ENCODE measurements at places on chromosomes 7 and 10.

GRCh38 chr7:21616091-21616490 lies 73.3 kb downstream of the DNAH11 start:
- DNase-seq, result no peak

GRCh38 chr7:4003503-4003902 lies 678.6 kb upstream of the FOXK1 start:
- DNase-seq, result no peak

GRCh38 chr7:26046150-26046549 lies 105.8 kb upstream of the NFE2L3 start:
- DNase-seq, result peak; percentile 49

- no peak for DNase-seq
Observed at GRCh38 chr7:126426652-126427051, 826.1 kb downstream of the GRM8 start.

DNA sequence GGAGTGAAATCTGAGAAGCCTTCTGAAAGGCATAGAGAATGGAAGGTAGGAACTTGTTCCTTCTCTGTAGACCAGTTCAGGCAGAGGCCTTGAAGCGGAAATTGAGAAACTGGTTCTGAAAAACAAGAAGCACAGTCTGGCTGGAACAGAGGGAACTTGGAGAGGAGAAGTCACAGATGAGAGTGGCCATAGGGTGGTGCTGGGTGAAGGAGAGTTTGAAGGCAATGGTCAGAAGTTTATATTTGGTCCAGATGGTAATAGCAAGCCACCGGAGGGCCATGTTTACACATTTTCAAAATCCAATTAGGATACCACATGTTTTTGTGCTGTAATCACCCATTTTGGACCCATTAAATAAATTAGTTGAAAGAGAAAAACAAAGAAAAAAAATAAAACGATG lies 692.5 kb downstream of the INHBA start:
- no peak for DNase-seq

DNA sequence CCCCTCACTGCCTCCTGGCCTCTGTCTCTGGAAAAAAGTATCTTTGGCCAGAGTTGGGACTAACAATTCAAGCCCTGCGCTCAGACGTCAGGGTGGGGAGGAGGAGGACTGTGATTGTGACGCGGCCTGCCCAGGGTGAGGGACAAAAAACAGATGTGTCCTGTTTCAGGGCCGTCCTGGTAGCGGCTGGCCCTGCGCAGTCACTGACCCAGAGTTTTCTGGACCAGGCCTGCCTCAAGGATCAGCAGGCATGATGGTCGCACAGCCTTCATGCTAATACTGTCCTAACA lies 110.1 kb downstream of the CYTH3 start:
- DNase-seq, result no peak

GRCh38 chr7:157760004-157760730 lies 423.4 kb downstream of the DNAJB6 start:
- no peak for DNase-seq

GRCh38 chr10:80356563-80356988 lies at the start of the genes DYDC1 and DYDC2:
DYDC1 (minus strand) TSS chr10:80356755; CDS start chr10:80352601, 4,154 bp downstream.
DYDC2 (plus strand) TSS chr10:80356781; CDS start chr10:80362444, 5,663 bp downstream.
- peak; percentile 85 for DNase-seq

DNA sequence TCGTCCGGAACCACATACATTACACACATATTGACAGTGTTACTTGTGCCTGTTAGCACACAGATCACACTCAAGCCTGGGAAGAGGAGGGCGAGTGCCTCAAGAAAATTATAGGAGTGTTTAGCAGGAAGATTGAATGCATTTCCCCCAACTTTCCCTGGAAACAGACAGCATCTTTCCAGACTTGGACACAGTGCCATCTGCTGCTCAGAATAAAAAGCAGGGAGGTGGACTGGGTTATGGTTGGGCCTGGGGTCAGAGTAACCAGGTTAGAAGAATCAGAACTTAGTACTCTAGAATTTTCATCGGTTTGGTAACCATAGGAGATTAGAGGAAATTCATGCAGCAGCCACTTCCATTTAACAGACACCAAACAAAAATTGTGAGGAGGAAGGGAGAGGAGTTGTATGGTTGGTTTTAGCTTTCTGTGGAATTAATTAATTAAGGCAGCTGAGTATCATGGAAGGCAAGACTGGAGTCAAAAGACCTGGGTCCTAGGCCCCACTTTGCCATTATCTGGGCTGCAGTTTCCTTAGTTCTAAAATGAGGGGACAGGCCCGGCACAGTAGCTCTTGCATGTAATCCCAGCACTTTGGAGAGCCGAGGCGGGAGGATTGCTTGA lies 43.4 kb upstream of the OPTN start:
- no peak for DNase-seq

- DNase-seq, result peak; percentile 94
Observed at GRCh38 chr10:79084012-79084971, 15.5 kb downstream of the ZMIZ1 start.

DNA sequence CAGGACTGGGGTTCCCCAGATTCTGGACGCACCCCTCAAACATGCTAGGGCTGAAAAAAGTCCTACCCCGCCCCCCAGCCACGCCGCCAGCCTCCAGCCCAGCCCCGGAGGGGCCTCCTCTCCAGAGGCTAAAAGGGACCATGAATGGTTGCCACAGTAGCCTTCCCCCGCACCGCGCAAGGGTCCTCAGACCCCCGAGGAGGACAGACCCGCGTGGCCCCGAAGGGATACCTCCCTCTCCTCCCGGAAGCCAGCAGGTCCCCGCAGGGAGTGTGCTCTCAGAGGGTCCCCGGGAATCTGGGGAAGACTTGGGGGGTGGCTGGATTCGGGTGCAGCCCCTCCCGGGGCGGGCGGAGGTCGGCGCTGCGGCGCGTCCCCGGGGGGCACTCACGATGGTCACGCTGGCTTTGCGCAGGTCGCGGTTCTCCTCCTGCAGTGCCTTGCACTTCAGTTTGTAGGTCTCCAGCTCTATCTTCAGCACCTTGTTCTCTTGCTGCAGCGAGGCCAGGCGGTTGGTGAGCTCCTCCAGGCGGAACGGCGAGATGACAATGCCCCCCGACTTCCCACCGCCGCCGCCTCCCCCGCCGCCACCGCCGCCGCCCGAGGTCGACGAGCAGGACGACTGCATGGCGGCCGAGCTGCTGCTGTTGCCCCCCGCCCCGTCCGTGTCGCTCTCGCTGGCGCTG lies 482 bp downstream of the CCDC6 start:
- DNase-seq, result no peak

DNA sequence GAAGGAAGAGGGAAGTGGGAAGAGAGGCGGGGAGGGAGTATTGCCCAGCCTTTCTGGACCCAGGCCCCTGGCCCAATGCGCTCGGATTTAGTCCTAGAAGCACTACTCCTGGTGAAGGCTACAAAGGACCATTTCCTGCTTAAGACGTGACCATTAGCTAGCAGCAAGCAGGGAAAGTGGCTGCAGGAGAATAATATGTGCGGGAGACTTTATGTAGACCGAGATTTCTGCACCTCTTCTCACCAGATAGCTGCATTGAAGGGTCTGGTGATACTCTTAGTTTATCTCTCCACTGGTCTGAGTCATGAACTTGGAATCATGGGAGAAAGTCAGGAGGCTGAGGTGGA lies 3.1 kb downstream of the VAX1 start:
- no peak for DNase-seq

DNA sequence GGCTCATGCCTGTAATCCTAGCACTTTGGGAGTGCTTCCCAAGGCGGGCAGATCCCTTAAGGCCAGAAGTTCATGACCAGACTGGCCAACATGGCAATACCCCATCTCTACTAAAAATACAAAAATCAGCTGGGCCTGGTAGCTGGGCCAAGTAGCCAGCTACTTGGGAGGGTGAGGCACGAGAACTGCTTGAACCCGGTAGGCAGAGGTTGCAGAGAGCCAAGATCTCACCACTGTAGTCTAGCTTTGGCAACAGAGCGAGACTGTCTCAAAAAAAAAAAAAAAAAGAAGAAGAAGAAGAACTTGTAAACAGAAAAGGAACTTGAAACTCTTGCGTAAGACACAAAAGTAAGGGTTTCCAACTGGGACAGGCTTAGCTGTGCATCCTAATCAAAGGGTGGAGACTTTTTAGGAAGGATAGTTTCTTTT lies 5.6 kb upstream of the IFIT2 start:
- peak; percentile 22 for DNase-seq

GRCh38 chr7:83111391-83111790 lies 51.3 kb downstream of the PCLO start:
- no peak for DNase-seq

- DNase-seq, result no peak
Observed at GRCh38 chr7:135761751-135762488, 13.3 kb upstream of the FAM180A start.

DNA sequence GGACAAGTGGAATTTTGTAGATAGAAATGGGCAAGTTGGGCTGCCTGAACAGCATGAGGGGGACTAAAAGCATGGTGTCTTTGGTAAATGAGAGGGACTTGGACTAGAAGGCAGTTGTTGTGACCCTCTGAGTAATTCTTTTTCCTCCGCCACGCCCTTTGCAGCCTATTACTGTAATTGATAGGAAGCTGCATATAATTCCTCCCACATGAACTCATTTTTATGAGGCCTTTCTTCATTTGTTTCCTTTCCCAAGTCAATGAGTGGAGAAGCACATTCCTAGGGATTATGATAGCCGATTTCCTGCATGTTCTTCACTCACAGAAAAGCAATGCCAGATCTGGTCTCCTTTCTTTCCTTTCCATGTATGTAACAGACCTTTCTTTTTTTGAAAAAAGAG lies 27.7 kb downstream of the ZSCAN25 start:
- no peak for DNase-seq

- no peak for DNase-seq
Observed at GRCh38 chr10:26733750-26734568, 36.5 kb downstream of the PDSS1 start.

GRCh38 chr7:41404375-41405074 lies 298.4 kb downstream of the INHBA start:
- DNase-seq, result no peak

DNA sequence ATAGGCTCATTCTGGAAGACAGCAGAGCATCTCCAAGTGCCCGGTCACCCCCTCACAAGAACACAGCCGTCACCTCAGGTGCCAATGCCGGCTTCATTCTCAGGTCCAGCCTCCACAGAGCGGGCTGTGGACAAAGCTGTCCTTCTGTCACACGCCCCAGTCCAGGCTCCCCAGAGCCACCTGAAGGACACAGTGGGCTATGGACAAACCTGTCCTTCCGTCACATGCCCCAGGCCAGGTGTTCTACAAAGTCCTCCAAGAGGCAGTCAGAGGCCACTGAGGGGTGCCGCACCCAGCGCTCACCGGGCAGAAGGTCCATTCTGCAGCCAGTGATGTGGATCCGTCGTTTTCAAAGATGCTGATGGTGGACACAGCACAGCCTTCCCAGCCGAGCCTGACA lies 173.2 kb upstream of the PPP2R2D start:
- no peak for DNase-seq

DNA sequence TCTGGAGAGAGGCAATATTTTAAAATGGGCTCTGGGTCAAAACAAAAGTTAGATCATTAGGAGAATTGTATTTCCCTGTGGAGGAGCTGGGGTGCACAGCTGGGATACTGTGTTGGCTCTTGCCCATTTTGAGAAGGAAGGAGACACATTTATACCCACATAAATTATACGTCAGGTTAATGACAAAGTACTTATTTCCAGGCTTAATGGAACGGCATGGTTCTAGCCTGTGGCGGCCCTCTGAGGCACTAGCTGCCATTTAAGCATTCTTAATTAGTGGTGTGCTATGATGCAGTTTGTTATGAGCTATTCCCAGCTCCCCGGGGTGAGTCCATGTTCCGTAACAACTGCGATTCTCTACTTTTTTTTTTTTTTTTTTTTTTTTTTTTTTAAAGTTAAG lies 193.5 kb downstream of the SEC23IP start:
- no peak for DNase-seq

GRCh38 chr7:75945297-75946168 lies 30.6 kb downstream of the POR start:
- peak; percentile 53 for DNase-seq

GRCh38 chr7:102451371-102452054 lies 13.2 kb downstream of the ALKBH4 start:
- no peak for DNase-seq

GRCh38 chr10:113689057-113689456 lies 9.3 kb downstream of the CASP7 start:
- DNase-seq, result no peak

GRCh38 chr7:106626376-106627164 lies 34.4 kb downstream of the CCDC71L start:
- peak; percentile 31 for DNase-seq

DNA sequence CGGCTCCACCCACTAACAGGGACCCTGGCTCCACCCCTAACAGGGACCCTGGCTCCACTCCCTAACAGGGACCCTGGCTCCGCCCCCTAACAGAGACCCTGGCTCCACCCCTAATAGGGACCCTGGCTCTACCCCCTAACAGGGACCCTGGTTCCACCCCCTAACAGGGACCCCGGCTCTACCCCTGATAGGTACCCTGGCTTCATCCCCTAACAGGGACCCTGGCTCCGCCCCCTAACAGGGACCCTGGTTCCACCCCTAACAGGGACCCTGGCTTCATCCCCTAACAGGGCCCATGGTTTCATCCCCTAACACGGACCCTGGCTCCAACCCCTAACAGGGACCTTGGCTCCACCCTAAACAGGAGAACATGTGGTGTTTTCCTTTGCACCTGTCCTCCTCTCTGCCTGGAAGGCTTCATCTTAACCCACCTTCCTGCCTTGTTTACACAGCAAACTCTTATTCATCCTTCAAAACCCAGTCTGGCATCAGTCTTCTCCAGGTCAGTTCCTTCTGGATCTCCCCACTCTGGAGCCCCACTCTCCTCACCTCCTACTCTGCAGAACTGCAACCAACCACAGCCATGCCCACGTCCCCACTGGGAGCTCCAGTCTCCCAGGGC lies 58.0 kb downstream of the CHST15 start:
- no peak for DNase-seq

DNA sequence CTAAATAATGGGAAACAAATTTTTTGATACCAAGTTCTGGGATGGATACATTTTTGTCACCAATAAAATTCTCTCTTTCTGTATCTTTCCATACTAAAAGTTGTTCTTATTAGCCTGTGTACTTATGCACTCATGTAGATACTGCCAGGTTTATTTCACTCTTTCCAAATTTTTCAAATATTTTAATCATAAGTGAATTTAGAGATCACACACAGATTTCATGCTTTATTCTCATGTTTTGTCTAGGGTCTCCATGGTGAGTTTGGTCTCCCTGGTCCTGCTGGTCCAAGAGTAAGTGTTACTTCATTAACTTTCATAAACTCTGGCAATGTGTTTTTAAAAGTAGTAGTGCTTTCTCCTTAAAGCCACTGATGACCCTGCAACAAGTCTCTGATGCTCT lies 20.3 kb downstream of the COL1A2 start:
- no peak for DNase-seq

GRCh38 chr10:21526860-21527597 lies 1.5 kb upstream of the SKIDA1 start:
- peak; percentile 66 for DNase-seq

DNA sequence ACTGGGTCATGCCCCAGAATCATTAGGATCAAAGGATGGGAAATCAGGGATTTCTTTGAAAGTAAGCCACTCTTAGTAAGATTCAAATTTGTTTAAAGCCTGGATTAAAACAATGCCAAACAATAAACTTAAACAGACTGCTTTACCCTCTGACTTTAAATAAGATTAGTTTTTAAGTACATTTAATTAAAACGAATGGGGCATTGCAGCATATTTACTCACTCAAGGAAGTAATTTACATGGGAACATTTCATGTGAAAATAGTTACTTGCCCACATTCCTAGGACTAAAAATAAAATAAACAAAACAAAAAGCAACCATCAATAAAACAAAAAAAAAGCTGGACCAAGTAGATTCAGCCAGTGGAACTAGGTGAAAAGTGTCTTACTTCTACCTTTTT lies 7.8 kb downstream of the ABLIM1 start:
- DNase-seq, result no peak
